ENCODE measurements at places on chromosomes 4 and X.

DNA sequence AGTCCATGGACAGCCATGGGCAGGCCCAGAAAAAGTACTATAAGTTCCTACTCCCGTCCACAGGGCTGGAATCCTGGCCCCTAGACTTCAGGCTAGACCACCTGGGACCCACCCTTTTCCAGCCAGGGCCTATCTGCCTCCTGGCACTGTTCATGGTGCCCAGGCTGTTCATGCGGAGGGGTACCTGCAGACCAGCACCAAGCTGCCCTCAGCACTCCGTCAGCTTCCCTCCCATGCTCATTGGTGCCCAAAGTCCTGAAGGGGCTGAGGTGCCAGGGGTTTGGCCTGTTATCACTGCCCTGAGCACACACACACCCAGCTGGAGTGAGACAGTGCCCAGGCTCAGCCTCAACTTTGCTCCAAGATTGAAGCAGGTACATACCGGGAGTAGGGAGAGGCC is 477.7 kb downstream of the STPG2 start:
- no peak for DNase-seq

DNA sequence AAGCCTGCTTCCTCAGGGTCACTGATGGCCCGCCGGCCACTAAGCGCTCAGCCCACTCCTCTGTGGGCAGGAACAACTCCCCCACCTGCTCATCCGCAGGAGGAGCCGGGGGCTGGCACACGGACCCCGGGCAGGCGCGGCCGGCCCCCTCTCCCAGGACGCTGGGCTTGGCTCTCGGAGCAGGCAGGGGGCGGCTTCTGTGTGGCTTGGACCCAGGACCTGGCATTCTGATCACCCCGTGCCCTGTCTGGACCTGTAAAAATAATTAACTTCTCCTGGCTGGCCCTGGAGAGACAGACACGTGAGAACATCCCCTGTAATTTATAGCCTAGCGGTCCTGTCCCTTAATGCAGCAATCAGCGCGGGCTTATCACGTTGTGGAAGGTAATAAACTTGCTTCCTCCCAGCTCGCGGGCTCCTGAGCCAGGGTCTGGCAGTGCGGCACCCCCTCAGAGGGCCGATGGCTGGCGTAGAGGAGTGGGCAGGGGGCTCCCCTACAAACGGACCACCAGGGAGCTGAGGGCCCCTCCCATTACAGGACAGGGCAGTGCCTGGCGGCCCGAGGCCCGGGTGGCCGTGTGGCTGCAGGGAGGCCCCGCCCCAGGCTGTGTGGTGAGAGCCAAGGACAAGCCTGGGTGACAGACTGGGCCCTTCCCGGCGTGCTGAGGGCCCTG is 84.5 kb upstream of the NKX1-1 start:
- no peak for DNase-seq

DNA sequence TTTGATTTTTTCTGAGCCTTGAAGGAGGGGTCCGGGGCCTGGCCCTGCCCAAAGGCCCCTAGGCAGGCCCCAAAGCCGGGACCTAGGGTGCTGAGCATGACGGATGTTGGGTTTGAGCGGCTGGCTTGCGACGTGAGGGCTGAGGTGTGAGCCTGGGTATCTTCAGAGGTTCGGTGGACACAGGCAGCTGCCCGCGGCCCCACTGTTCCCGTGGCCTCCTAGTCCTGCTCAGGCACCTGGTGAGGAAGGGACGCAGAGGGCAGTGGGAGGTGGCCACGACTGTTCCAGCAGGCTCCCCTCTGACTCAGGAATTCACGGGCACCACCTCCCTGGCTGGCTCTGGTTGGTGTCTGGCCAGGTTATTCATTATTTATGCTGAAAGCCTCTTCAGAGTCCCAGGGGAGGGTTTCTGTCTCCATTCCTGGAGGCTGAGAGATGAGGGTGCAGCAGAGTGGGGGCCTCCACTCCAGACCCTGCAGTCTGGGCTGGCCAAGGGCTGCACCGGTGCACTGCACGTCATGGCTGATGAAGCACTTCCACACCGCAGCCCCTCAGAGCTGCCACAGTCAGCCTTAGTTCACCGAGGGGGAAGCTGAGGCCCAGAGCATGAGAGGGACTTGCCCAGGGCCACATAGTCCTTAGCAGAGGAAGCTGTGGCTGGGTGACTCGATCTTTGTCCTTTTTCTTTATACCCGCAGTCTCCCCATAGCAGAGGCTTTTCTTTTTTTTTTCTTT is 2.2 kb downstream of the MSANTD1 start:
- no peak for DNase-seq

GRCh38 chrX:19639056-19639455 is 123.7 kb upstream of the MAP3K15 start:
- DNase-seq = no peak

DNA sequence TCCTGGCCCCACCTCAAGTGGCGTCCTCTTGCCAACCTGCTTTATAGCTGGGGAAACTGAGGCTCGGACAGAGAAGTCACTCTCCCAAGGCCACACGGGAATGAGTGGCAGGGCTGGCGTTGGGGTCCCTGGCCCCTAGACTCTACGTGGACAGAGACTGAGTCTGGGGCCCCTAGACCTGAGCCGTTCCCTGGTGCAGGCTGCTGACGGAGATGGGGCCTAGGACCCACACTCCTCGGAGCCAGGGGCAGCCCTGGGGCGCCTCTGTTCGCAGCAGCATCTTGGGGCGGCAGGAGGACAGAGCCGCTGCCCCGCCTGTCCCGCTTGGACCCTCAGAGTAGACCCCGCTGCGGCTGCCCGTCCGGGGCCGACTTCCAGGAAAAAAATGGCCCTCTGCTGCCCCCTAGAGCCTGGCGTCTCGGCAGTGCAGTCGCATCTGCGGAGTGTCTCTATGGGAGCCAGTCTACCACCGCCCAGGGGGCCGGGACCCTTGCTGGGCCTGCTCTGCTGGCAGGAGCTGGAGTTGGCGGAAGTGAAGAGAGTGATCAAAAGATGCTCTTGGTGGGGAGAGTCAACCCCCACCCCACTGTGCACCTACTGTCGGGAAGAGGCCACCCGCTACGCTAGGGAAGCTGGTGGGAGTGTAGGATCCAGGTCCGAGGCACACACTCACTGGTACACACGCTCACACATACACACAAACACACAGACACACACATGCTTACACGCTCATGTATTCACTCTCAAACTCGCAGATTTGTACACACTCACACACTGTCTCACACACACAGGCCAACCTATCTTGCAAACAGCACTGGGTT is 220.1 kb downstream of the AFAP1 start:
- no peak for DNase-seq

Measured in esophagus squamous epithelium (tissue), 5 donors.